ENCODE measurements at places on chromosomes 7 and 10.

DNA sequence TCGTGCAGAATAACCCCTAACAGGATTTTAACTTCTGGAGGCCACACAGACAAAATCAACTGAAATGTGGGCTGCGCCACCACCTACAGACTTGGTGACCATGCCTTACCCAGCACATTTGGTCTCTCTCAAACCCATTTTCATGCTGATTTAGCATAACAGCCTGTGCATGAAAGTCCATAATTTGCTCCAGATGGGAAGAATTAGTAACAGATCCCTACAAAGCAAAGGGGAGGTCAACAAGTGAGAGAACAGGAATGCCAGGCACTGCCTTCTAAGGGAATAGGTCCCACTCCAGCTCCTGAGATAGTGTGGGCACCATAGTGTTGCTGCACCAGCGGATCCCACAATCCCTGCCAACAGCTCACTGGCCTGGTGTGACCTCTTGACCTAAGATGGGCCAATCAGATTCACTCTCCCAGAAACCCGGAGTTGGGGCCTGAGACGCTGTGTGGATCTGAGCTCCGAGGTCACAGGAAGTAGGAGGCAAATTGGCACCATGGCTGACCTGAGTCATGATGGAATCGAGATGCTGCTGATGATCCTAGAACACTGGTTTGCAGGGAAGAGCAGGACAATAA is 32.4 kb downstream of the SLIT1 start:
- no peak for DNase-seq

- DNase-seq, result peak; percentile 75
These were observed 178.2 kb upstream of the ITGB1 start for GRCh38 chr10:33136271-33136670.

GRCh38 chr7:24323961-24324480 is 40.0 kb downstream of the NPY start:
- no peak for DNase-seq

- no peak for DNase-seq
These were observed 3.5 kb downstream of the RAMP3 start for GRCh38 chr7:45161138-45161537.

DNA sequence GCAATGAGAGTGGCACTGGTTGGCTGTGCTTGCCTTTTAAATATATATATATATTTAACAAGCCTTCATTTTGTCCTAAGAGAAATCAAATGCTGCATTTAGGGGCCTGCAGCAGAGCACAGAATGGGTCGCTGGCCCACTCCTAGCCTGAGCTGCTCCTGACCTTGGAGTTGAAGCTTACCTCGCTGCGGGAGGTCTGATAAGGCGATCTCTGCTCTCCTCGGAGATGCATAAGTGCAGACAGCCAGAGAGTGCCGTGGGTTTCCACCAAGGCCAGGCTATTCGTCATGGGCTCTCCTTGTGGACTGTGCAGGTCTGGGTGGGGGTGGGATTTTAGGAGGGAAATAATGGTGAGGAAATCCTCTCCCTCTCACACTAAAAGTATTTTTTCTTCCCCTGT is 99.5 kb upstream of the IKZF1 start:
- no peak for DNase-seq

DNA sequence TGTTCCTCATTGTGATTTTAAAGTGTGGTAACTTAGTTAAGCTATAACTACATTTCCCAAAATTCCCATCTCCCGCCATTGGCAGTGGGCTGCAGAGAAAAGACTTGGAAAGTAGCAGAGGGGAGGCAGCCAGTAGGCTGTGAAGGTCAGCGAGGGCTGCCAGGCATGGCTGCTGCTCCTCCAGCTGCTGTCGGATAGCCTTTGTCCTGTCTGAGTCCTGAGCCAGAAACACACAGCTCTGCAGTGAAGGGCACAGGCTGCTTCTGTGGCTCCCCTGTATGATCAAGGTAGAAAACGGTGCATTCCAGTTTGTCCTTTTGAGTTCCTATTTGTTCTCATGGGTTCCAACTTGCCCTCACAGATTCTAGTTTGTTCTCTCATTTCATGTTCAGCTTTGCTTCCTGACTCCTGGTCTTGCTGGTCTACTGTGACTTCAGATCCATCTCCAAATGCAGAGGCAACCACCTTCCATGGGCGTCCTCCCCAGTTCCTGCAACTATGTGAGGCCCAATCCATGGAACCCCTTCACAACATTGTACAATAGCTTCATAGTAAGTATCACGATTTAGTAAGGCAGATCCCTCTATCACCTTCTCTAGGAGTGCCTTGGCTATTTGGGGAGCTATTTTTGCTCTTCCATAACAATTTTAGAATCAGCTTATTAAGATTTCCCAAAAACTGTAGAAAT is 31.7 kb downstream of the SYPL1 start:
- DNase-seq, result no peak

GRCh38 chr7:129502708-129503685 is 666 bp downstream of the SMKR1 start:
- no peak for DNase-seq

- peak; percentile 39 for DNase-seq
These were observed 19.7 kb downstream of the ESYT2 start for GRCh38 chr7:158809596-158809995.

GRCh38 chr7:118352867-118353453 is 128.5 kb downstream of the ANKRD7 start:
- peak; percentile 46 for DNase-seq

GRCh38 chr7:148712678-148713329 is 14.1 kb downstream of the CUL1 start:
- no peak for DNase-seq

DNA sequence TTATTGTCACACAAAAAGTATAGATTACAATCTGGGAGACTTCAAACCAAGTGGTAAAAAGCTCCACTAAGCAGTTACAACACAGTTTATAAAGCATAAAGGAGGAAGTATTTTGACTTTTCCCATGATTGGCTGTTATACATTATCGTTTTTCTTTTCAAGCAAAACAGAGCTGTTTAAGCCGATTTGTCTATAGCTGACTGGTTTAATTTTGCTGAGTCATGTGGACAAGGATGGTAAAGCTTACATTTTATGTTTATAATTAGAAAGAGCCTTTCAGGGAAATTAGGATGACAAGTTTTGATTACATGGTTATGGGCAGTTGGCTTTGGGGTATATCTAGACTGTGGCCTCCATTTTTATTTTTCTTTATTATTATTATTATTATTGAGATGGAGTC is 152.5 kb upstream of the STK17A start:
- no peak for DNase-seq

DNA sequence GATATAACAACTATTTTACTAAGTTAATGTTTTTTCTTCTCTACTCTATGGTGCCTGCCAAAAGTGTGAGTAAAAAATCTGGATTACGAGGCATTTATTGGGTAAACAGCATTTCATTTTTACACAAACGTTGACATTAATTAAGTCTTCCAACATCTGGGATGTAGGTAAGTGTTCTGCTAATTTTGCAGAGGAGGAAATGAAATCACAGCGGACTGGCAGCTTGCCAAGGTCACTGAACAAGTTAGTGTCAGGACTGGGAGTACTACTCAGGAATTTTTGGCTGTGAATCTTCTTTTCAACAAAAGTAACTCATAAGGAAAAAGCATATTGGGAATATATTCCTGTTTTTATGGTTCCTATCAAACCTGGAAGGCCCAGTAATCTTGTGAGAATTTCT is 612.1 kb upstream of the FZD8 start:
- DNase-seq, result no peak

- no peak for DNase-seq
These were observed 183.6 kb upstream of the NFE2L3 start for GRCh38 chr7:25968205-25968993.

GRCh38 chr10:75319274-75319673 is 82.3 kb downstream of the ZNF503 start:
- DNase-seq, result no peak

GRCh38 chr10:76618641-76619040 is 1019.0 kb downstream of the KCNMA1 start:
- no peak for DNase-seq

- DNase-seq, result peak; percentile 18
These were observed 6.0 kb upstream of the PON1 start for GRCh38 chr7:95330204-95330960.

DNA sequence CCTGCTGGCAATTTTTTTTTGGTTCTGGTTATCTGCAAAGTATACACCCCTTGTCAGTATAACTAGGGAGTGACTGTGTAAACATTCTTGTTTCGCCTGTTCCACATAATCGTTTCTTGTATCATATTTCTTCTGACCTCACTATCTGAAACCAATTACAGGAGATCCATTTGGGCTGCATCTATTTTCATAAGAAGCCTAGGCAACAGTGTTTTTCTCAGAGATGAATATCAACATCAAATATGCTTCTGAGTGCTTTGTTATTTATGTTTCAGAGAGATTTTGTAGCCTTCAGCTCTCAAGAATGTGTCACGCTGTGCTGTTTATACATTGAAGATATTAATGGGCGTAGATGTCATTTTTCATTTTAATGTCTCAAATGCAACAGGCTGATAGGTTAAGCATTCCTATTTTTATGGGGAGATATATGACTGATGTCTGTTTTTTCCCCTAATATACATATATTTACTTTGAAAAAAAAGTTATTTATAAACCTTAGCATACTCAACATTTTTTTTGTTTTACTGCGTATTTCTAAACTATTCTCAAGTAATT is 115.5 kb downstream of the FOXP2 start:
- peak; percentile 54 for DNase-seq

DNA sequence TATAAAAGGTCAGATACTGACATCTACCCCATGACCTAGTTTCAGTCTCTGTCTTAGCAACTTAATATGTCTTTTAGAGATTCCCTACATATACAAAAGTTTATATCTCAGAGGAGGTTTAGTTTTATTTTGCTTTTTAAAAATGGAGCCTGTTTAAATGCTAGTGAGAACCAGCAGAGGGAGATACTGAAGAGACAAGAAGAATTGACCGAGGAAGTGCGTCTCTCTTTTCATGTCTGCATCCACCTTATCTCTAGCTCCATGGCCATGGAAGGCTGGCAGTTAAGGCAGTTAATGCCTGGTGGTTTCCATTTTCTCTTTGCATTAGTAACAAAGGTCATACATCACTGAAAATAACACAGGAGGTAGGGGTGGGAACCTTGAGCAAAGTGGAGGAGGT is 10.7 kb downstream of the SUV39H2 start:
- DNase-seq, result no peak

GRCh38 chr10:33746836-33747268 is 412.4 kb upstream of the NRP1 start:
- peak; percentile 52 for DNase-seq

DNA sequence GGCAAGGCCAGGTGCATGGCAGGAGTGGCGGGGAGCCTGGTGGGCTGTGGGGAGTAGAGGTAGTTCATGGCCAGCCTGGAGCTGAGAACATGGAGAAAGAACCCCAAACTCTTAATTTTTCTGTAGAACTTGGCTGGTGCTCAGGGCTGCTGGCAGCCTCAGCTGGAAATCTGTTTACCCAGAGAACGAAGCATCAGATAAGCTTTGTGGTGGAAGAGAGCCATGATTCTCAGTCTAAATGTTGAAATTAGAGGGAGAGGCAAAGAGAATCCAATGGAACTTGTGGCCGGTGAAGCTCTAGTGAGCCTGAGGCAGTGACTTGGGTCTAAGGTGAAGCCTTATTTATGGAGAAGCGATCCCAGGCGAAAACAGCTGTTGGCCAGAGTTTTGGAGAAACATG is 126.4 kb downstream of the CCDC3 start:
- DNase-seq, result peak; percentile 16

DNA sequence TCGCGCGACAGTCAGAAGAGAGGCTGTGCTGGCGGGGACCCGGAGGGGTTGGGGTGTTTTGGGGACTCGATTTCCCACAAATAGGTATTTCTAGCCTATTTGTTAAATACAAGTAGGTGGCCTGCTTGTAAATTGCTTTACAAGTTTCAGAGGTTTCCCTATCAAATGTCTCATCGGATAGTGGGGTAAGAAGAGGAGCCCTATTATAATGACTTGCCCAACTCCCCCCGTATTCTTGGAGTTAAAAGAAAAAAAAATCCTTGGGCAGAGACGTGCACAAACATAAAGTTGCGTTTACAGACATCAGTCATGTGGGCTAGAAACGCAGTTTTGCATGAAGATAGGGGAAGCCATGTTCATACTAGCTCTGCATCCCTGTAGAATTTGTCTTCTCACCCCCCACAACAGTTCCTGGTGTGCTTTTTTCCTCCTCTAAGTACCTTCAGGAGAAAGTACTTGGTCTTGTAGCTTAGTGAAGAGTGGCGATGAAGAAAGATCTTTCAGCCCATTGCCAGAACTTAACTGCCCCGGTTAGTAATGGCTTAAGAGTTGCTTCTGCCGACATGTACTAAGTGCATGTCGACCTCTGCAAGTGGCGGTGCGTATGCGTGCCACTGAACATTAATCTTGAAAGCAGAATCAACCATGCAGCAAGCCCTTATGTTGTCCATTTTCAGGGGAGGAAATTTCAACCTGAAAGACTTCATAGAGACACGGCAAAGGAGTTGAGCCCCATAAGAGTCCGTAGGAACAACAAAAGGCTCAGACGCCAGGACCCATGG is 832 bp upstream of the TIAL1 start:
- DNase-seq, result no peak

DNA sequence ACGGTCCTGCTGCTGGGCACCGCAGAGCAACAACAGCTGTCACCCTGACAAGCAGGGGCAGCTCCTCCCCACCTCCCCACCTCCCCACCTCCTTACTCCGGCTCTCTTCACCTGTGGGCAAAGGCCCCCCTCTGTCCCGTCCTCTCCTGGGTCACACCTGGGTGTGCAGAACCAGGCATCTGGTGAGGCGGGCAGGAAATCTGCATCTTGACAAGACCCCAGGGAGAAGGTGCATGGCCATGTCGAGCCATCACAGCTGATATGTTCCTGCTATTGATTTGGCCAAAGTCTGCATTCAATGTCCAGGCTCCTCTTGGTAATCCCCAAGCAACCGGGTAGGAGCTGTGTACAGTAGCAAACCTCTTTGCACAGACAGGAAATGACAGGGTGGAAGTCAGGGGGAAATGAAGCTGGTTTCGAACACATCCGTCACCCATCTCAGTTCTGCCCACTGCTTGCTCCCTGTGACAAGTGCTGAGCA is 554.2 kb downstream of the DNAJB6 start:
- no peak for DNase-seq

DNA sequence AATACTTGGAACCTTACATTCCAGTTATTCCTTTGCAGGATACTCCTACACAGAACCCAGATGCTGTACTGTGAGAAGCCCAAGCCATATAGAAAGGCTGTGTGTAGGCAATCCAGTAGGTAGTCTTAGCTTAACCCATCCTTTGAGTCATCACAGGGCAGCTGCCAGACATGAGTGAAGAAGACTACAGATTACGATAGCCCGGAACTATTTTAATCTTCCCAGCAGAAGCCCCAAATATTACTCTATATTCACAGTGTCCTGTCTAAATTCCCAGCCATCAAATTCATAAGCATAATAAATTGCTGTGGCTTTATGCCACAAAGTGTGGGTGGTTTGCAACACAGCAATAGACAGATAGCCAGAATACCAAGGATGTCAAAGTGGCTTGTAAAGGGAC is 474.1 kb upstream of the STEAP1 start:
- DNase-seq, result no peak

- DNase-seq, result no peak
These were observed at the start of gene TMEM225B for GRCh38 chr7:99597762-99598501. Gene TMEM225B, plus strand, starts transcription at chr7:99598267. Its CDS starts 6,122 bp downstream, at chr7:99604389.

GRCh38 chr7:134992626-134993179 is 6.4 kb downstream of the AGBL3 start:
- DNase-seq, result peak; percentile 53

Measured in astrocyte of the spinal cord (primary cell).